HT-29 (cell line): ENCODE measurements at places on chromosomes 13 and 19.

GRCh38 chr19:51036519-51036918 is 1.7 kb upstream of the KLK12 start:
- DNase-seq: no peak

DNA sequence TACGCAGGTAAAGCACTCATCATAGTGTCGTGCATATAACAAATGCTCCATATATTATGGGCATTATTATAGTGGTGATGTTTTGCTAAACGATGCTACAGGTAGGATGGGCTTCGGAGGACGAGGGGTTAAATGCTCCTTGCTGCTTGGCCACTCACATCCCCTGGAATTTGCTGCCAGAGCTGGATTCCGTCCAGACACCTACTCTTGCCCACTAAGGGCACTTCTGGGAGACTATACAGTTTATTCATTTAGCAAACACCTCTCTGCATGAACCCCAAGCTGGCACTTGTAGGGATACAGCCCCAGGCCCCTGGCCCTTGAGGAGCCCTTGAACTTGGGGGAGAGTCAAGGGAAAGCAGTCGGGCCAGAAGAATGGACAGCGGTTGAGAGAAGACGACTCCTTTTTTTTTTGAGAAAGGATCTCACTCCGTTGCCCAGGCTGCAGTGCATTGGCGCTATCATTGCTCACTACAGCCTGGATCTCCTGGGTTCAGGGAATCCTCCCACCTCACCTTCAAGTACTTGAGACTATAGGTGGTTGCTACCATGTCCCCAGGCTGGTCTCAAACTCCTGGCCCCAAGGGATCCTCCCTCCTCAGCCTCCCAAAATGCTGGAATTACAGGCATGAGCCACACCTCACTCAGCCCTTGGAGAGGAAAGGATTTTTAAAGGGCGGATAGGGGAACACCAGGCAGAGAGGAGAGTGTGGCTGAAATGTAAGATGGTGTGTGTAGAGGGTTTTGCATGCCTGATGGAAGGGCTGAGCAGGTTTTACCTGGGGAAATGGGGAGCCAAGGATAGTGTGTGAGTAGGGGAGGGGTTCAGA is 1.1 kb upstream of the MRPL34 start:
- DNase-seq: no peak

- DNase-seq: peak; percentile 98
Observed at GRCh38 chr19:37979547-37980082, 72.6 kb downstream of the SIPA1L3 start.

DNA sequence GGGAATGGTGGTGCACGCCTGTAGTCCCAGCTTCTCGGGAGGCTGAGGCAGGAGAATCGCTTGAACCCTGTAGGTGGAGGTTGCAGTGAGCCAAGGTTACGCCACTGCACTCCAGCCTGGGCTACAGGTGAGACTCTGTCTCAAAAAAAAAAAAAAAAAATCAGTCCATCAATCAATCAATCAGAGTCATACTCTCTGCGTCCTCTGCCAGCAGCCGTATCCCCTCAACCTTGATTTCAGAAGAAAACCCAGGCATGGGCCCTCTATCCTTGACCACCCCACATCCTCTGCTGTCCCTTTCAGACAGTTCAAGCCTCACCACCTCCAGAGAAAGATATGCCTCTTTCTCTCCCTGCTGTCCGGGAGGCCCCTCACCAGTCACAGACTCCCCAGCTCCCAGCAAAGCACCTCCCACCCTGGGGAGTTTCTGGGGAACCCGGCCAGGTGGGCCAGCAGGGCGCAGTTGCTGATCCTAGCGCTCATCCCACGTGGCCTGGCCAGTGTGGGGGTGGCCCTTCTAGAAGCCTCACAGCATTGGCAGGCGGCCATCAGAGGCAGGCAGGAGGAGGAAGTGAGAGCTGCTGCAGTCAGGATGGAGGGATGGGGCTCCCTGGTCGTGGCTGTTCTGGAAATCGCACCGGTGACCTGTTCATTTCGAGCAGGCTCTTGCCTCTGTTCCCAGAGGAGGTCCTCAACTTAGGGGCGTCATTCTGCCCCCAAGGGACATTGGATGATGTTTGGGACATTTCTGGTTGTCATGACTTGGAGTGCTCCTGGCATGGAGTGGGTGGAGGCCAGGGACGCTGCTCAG is 10.2 kb upstream of the JSRP1 start:
- DNase-seq: peak; percentile 83

GRCh38 chr13:77389625-77390000 is 62.7 kb upstream of the MYCBP2 start:
- DNase-seq: no peak
